ENCODE measurements at places on chromosomes 3 and 15.

DNA sequence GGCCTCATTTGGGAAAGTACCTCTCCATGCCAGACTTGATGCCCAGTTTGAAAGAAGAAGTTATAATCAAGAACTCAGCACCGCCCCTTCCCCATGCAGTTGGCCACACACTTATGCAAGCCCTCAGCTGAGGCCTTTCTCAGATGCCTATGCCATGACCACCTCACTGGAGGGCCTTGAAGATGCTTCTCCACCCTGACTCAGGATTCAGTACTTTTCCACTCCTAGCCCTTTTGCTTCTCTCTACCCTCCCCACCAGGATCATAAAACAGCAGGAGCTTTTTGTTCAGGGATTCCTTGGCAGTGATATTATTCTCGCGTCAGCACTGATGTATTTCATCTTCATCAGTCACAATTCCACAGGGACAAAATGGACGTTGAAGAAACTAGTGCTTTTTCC is 313.5 kb downstream of the PYDC2 start:
- no peak for DNase-seq

GRCh38 chr3:155362808-155363689 is 69.6 kb upstream of the STRIT1 start:
- no peak for DNase-seq

DNA sequence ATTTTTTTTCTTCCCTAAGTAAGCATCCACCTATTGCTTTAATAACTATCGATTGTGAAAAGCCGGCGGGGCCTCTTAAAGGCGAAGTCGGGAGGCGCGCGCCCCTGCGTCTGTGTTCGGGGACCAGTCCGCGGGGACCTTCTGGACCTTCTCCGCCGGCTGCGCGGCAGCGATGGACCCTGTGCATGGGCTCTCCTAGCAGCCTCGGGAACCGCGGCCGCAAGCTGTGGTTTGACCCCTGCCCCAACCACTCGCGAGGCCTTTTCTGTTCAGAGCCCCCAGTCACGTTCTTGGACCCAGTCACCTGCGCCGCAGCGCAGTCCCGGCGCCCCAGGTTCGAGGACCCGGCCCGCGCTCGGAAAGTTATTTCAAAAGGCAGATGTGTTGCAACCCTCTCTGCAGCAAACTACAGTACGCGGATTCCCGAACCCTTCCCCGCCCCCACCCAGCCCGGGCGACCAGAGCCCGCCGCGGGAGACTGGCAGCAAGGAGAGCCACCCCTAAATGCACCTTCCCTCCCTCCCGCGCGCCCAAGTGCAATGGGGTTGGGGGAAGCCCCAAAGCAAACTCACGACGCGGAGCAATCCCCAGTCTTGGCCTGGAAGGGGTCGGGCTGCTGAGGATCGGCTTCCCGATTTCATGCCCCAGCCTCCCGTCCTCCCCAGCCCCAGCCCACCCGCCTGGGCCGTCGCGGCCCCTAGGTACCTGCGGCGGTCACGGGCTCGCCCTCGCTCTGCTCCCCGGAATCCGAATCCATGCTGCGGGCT is 684 bp downstream of the TNFAIP8L3 start:
- DNase-seq: no peak

DNA sequence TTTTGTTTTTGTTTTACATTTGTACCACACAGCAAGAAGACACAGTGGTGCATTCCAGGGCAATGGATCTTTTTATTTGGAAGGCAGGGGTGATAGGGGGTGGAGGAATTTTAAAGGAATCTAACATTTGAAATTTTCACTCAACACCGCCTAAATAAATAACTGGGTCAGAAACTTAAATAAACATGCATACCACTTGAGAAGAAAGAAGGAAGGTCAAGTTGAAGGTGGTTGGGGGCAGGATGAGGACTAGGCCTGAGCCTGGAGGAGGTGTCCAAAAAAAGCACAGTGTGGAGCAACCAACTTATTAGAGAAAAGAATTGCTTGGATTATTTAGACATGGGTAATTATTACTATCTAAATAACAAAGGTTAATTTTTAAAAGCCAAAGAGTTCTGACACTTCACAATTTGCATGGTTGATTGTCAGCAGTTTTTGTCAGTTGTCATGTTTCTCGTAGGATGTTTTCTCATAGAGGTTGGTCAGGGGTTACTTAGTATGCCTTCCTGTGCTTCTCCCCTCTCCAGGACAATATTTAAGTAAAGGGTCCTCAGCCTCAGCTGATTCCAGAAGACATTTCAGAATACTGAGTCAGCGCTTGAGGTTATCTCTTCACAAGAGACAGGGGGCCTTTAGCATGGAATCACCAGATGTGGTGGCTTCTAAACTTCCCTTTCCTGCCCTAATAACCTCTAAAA is 173.7 kb upstream of the SLC2A2 start:
- no peak for DNase-seq

- no peak for DNase-seq
Observed at GRCh38 chr15:49370782-49371181, 52.3 kb upstream of the FGF7 start.

GRCh38 chr3:127547761-127548605 is 42.5 kb downstream of the TPRA1 start:
- no peak for DNase-seq
